ENCODE measurements at places on chromosomes 7 and 10.

DNA sequence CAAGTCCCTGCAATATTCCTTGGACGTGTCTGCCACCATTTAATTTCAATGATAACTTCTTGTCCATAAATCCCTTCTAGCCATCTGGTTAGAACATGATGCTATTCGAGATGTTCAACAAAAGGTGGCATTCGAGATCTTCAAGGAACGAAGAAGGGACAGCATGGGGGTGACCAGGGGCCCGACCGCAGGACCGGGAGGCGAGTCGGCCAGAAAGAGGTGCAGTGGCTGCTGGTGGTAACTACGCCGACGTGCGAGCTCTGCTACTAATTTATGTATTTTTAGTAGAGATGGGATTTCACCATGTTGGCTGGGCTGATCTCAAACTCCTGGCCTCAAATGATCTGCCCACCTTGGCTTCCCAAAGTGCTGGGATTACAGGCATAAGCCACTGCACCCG, 4.7 kb downstream of the OPTN start:
- DNase-seq: no peak

- no peak for DNase-seq
These were observed 78.1 kb upstream of the STRIP2 start for GRCh38 chr7:129356176-129356575.

DNA sequence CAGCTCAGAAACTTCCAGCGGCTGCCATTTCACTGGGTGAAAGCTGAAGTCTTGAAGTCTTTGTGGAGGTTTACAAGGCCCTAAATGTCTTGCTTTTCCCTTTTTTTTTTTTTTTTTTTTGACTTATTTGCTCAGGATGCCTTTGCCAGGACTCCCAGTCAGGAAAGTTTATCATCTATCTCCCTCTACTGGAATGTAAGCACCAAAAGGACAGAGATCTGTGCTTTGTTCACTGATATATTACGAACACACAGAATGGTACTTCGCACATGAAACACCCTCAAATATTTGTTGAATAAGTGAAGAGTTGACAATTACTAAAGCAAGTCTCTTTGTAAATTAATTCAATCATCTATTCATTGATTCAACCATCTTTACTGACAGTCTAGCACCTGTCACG, 23.2 kb downstream of the ABCB4 start:
- no peak for DNase-seq

GRCh38 chr7:111998326-111998725, 207.9 kb downstream of the DOCK4 start:
- no peak for DNase-seq

GRCh38 chr7:111752022-111752582, 189.8 kb upstream of the IMMP2L start:
- peak; percentile 69 for DNase-seq
